CD4-positive, alpha-beta T cell treated with Interleukin-15 for 4 hours (primary cell): ENCODE measurements at places on chromosomes 2 and 18.

GRCh38 chr2:145190031-145190703 is 670.2 kb upstream of the ZEB2 start:
- DNase-seq: no peak

- no peak for DNase-seq
Measured at GRCh38 chr2:45859682-45860081, 208.2 kb downstream of the PRKCE start.

GRCh38 chr2:141554810-141555209 is 576.0 kb downstream of the LRP1B start:
- DNase-seq: no peak

DNA sequence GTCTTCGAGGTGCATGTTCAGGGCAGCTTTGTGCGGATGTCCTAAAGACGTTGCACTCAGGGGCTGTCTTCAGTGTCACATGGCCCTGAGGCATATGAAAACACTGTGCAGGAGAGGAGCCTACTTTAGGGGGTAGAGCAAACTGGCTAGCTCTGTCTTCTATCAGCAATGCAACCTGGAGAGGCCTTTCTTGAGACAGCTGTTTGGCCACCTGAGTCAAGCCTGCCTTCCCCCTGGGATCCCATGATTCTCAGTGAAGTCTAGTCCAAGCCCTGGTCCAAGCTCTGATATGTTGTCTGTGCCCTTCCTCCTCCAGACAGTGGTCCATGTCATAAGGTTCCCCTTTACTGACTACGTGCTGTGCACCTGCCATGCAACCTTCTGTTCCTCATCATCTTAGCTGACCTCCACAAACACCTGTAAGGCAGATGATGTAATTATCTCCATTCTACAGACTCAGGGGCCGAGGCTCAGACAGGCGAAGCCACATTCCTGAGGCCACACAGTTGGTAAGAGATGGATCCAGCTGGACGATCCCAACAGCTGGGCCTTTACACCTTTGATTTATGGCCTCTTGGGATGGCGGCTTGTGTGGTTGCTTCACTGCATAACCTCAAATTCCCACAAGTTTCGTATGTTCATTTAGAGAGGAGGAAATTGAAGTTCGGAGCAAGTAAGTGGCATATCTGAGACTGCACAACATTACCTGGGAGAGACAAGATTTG is 109.9 kb downstream of the COPS8 start:
- no peak for DNase-seq

GRCh38 chr2:223788826-223789225 is 48.6 kb downstream of the AP1S3 start:
- DNase-seq: no peak

DNA sequence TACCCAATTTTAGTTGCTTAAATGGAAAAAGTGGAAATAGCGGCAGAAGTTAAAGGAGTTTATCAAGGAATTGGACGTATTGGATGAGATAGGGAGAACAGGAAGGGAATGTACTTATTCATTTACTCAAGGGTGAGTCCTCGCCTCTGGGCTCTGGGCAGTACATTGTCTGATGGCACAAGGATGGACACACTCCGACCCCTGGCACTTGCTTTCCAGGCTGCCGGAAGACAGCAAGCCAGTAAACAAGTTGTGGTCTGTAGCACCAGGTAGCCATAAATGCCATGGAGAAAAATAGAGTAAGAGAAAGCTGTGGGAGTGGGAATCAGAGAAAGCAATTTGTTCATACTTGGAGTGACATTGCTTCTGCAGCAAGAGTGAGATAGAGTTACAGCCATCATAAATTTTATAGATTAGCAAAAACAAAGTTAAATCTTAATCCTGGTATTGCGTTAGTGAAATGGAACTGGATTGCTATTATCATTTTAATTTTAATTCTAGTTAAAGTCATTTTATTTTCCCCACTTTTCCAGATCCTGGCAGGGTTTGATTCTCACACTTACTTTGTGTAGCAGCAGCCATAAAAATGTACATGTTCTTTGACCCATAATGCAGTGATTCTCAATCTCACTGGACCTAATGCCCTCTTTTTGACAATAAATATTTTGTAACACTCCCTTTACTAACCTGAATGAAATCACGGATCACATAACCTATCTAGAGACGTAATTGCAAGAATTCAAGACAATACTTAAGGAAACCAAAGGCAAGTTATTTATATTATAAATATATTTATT is 135.8 kb upstream of the BCL2L11 start:
- DNase-seq: no peak

- no peak for DNase-seq
Measured at GRCh38 chr18:63438181-63438580, 15.9 kb upstream of the VPS4B start.

GRCh38 chr18:44988821-44989587 is 308.3 kb downstream of the SETBP1 start:
- no peak for DNase-seq

DNA sequence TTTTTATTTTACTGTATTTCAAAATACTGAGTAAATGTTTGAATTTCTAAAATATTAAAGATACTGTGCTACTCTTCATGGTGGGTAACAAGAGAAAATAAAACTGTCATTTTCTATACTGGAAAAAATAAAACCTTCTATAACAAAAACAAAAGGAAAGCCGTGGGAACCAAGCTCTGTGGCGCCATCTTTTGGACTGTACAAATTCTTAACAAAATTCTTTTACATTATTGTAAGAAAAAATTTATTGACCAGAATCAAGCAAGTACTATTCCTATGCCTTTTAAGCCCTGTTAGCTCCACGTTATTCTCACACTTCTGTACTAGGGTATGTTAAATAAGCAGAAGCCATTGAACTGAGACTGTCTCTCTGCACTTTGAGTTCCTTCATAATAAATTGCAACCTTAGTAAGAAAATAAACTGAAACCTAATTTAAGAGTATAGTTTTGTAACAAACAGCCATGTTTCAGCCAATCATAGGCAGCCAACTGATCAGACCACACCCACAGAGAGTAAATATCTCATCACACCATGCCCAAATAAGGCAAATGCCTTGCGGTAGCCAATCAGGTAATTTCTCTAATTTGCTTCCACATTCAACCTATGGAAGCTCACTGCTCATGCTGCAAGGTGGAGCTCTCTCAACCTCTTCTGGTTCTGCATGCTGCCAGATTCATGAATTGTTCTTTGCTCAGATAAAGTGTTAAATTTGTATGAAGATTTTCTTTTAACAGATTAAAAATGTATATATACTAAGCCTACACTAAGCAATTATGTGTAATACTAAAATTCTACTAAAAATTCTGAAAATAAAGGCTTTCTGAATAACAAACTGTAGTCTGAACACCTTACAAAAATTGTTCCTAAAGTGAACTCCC is 42.2 kb downstream of the HIBCH start:
- DNase-seq: peak; percentile 11
